ENCODE measurements at places on chromosomes 2 and 18.

- DNase-seq = no peak
Measured at GRCh38 chr2:127707890-127708648, 6.8 kb downstream of the SFT2D3 start.

GRCh38 chr2:227163998-227164762 lies at the start of the genes COL4A3 and COL4A4:
COL4A3 (plus strand) TSS chr2:227164624; CDS start chr2:227164727, 103 bp downstream.
COL4A4 (minus strand) TSS chr2:227164205; CDS start chr2:227147483, 16,722 bp downstream.
- peak; percentile 84 for DNase-seq

DNA sequence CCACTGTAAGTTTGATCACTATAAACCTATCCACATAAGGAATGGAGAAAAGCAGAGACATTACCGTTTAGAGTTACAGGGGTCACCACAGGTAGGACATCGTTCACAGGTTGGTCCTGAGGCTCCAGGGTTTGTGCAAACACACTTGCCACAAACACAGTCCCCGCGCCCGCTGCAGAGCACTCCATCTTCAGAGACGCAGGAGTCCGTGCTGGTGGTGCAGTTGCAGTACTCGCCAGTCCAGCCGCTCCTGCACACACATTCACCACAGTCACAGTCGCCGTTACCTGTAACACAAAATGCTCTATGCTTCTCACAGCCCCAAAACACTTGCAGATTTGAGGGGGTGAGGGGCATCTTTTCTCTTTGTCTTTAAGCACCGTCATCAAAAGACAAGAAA lies 63.9 kb upstream of the PLA2R1 start:
- DNase-seq = no peak

DNA sequence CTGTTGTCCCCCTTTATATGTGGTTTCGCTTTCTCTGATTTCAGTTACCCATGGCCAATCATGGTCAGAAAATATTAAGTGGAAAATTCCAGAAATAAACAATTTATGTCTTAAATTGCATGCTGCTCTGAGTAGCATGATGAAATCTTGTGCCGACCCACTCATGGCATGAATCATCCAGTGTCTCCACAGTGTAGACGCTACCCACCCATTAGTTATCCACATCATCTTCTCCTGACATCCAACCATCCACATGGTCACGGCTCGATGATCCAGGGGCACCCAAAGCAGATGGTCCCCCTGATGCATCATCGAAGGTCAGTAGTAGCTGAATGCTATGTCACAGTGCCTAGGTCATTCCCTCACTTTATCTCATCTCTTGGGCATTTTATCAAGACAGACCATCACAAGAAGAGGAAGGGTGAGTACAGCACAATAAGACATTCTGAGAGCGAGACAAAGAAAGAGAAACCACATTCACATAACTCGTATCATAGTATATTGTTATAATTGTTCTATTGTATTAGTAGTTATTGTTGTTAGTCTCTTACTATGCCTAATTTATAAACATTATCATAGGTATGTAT lies 44.1 kb upstream of the ACKR3 start:
- no peak for DNase-seq

DNA sequence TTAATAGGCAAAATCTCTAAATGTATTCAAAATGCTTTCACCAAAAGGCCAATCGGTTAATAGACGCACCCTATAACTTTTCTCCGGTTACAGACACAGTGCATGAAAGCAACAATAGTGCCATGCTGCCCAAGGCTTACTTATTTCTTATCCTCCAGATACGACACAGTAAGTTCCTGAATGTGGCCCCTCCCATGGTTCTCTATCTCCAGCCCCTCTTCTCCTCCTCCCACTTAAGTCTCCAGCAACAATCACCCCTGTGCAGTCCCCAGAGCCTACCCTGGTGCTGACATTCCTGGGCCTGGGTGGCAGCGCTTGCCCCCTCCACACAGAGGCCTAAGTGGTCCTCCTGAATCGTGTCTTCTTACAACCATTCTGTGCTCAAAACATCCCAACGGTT lies 3.6 kb downstream of the KIDINS220 start:
- DNase-seq = no peak

DNA sequence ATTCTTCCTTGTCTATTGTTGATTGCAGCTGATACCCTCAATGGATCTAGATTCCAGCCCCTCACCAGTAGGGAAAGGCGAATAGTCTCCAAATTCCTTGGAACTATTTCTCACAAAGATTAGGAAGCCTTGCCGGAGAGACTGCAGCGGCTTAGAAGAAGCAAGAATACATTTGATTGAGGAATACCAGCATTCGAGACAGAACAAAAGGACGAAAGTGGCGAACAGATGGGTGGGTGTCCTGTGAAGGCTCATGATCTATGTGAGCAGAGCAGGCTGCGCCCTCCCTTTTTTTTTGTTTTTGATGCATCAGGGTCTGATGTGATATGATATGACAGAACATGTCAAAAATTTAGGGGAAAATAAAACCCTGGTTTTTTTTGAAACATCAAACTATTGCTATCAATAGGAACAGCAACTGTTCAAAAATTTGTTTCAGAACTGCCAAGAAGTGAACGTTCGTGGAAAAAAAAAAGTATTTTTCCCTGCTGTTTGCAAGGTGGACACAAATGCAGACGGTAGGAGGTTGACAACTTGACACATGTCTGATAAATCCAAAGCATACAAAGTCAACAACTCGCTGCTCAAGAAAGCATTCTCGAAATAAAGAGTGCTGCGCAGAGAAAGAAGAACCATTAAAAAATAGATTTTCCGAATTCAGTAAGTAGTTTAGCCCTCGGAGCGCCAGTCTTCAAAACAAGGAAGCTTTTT lies 49.1 kb downstream of the PTGR3 start:
- no peak for DNase-seq

DNA sequence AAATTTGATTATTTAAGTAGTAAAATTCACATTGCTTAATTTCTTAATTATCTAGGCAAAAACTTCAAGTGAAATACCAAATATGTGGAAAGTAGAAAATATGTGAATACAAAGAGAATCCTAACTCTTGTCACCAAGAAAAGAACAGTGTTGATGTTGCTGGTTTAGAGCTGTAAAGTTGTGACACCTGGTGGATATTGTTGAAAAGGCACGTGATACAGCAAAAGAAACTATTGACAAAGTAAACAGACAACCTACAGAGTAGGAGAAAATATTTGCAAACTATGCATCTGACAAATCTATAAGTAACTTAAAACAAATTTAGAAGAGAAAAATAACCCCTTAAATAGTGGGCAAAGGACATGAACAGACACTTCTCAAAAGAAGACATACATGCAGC lies 25.6 kb upstream of the ZC3H15 start:
- DNase-seq = peak; percentile 36

DNA sequence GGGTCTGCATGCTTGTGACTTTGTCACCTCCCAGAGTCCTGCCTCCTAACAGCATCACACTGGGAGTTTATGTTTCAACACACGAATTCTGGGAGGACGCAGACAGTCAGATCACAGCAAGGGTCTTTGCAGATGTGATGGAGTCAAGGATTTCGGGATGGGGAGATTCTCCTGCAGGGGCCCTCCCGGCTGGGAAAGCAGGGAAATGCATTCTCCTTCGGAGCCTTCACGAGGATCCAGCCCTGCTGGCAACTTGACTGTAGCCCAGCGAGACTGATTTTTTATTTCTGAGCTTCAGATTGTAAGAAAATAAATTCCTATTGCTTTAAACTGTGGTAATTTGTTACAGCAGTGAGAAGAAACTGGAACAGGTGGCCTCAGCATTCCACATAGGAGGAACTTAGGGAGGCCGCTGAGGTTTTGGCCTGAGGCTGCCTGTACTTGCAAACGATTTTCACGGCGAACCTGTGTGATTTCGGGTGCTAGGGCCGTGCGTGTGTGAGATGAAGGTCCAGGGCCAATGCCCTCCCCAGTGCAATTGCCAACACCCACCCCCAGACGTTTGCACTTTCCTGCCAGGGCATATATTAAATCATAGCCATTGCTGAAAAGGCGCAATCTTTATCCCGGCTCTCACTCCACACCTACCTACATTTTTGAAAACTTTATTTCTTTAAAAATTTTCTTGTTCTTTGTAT lies 79.8 kb downstream of the ASB1 start:
- no peak for DNase-seq

GRCh38 chr2:47479863-47480262 lies 76.9 kb downstream of the MSH2 start:
- DNase-seq = no peak

Data from RPMI8226 (cell line).